ENCODE measurements at places on chromosomes 7 and 10. TPM values are rescaled to one million over a fixed set of nuclear protein-coding genes. Genes with fewer than 3 reads are reported as not detected.

- H3K27me3 ChIP-seq, result no peaks in the 10 kb centered on the region
- no peaks in the 10 kb centered on the region for H3K4me1 ChIP-seq
- H3K36me3 ChIP-seq, result no peaks in the 10 kb centered on the region
- H3K4me3 ChIP-seq, result no peak overlapping the region
Measured at GRCh38 chr7:82273886-82274285, 169.7 kb downstream of the CACNA2D1 start.

DNA sequence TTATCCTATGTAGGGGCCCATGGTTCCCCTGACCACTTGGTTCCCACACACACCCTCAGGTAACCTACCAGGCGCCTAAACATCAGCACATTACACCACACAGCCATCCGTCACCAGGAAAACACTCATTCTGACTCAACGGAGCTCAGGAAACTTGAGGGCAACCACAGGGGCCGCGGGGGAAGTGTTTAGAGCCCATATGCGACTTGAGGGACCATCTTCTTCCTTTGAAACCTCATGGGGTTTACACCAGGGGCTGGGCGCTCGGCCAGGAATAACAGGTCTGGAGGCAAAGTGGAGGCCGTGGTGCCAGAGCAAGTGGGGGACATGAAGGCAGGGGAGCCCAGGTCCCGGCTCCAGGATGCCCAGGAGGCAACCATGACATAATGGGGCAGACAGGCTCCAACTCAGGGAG, 1.5 kb downstream of the STX1A start:
- no peaks in the 10 kb centered on the region for H3K36me3 ChIP-seq
- peak overlapping the region; percentile 72 for H3K27ac ChIP-seq
- peaks cover 2% of the 10 kb centered on the region for H3K27me3 ChIP-seq
- peak overlapping the region; percentile 77 for H3K4me3 ChIP-seq
- DNase-seq, result peak; percentile 91

DNA sequence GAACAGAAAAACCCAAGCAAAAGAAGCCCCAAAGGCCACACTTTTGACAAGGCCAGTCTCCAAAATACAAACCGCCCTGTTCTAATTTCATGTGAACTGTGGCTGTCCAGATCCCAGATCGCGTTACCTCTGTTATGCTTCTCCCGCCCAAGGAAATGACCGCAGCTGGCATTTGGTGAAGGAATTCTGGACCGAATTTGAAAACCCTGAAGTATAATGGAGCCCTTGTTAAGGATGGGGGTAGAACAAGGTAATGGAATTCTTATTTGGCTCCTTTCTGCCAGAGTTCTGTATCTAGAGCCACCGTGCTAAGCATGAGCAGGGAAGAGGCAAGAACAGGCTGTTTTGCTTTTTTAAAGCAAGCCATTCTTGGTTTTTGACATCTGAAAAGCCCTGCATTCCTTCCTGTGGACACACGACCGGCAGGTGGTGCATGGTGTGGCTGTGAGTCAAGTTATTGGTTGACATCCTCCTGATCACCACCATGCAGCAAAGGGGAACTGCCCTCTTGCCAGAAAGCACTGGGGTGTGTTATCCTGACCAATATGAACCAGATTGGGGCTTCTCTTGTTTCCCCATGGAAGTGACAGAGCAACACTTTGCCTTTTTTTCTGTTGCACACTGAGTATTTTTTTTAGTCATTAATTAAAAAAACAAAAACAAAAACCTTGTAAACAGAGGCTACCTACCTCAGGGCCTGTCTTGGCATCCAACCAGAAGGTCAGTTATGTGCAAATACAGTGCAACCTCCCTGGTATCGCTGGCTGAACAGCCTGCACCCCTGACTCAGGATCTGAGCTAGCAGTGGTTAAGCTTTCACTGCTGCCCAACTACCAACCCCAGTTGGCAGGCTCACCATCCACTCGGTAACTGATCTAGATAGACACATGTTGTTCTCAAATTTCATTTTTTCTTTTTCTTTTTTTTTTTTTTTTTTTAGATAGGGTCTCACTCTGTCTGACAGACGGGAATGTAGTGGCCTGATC, 14.2 kb downstream of the UCMA start:
- no peak overlapping the region for H3K4me3 ChIP-seq
- no peaks in the 10 kb centered on the region for H3K27me3 ChIP-seq
- H3K36me3 ChIP-seq, result no peaks in the 10 kb centered on the region
- H3K4me1 ChIP-seq, result no peaks in the 10 kb centered on the region

- H3K36me3 ChIP-seq, result no peaks in the 10 kb centered on the region
- peak overlapping the region; percentile 3 for H3K27ac ChIP-seq
- no peaks in the 10 kb centered on the region for H3K27me3 ChIP-seq
Measured at GRCh38 chr7:50293509-50294179, 10.9 kb upstream of the IKZF1 start.

GRCh38 chr7:32036557-32036956, 33.6 kb downstream of the PDE1C start:
- H3K4me1 ChIP-seq, result no peaks in the 10 kb centered on the region
- no peak overlapping the region for H3K4me3 ChIP-seq
- no peaks in the 10 kb centered on the region for H3K36me3 ChIP-seq

GRCh38 chr7:67696878-67697277, 700.2 kb downstream of the TYW1 start:
- no peaks in the 10 kb centered on the region for H3K4me1 ChIP-seq
- H3K27me3 ChIP-seq, result no peaks in the 10 kb centered on the region
- H3K4me3 ChIP-seq, result no peak overlapping the region
- peaks cover 1% of the 10 kb centered on the region for H3K36me3 ChIP-seq
- no peak overlapping the region for H3K27ac ChIP-seq

- peaks cover 5% of the 10 kb centered on the region for H3K4me1 ChIP-seq
- H3K4me3 ChIP-seq, result no peak overlapping the region
- H3K36me3 ChIP-seq, result no peaks in the 10 kb centered on the region
- H3K27me3 ChIP-seq, result peaks cover 22% of the 10 kb centered on the region
Measured at GRCh38 chr10:46544989-46545791, 11.3 kb downstream of the GPRIN2 start.

DNA sequence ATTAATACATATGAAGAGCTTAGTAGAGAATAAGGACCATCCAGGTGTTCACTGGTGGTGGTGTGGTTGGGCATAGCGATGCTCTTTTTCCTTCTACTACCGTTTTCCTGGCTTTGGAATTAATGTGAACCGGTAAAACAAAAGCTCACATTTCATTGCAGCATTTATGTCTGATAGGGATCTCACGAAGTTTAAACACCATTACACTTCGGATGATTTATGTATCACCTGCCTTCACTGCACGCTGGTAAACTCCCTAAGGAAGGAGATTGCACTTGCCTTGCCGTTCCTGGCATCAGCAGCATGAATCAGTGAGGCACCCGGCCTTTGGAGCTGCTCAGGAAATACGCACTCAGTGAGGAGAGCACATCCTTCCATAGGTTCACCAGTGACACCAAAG, 47.5 kb downstream of the WIPF3 start:
- no peaks in the 10 kb centered on the region for H3K27me3 ChIP-seq
- no peak for DNase-seq
- H3K36me3 ChIP-seq, result no peaks in the 10 kb centered on the region
- H3K4me3 ChIP-seq, result no peak overlapping the region

DNA sequence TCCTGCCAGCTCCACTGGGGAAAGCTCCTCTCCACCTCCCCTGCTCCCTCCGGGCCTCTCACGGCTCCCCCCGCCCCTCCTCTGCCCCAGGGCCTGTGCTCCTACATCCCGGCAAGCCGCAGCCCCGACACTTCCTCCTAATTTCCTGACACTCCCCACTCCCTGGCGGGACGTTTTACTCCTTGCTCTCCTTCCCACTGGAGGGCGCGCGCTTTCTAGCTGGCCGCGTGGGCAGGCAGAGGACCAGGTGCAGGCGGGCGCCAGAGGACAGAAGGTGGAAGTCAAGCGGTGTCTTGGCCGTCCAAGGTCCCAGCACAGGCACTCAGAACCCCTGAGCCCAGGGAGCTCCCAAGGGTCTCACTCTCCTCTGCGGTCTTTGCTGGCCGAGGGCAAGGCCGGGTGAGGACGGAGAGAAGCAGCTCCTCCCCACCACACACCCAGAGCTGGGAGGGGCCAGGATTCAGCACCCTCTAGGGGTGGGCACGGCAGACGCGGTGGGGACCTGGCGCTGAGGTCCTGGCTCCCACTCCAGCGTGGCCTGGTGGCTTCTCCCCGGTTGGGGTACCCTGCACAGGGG, 19.1 kb downstream of the ADAM8 start:
- no peaks in the 10 kb centered on the region for H3K27me3 ChIP-seq
- peak overlapping the region; percentile 15 for H3K4me3 ChIP-seq
- H3K36me3 ChIP-seq, result no peaks in the 10 kb centered on the region
- H3K27ac ChIP-seq, result peak overlapping the region; percentile 54
- peaks cover 48% of the 10 kb centered on the region for H3K4me1 ChIP-seq

GRCh38 chr10:18252086-18252485, 111.9 kb downstream of the CACNB2 start:
- DNase-seq, result no peak
- peaks cover 10% of the 10 kb centered on the region for H3K27me3 ChIP-seq
- H3K4me3 ChIP-seq, result no peak overlapping the region
- no peaks in the 10 kb centered on the region for H3K36me3 ChIP-seq
- no peak overlapping the region for H3K27ac ChIP-seq

- H3K4me1 ChIP-seq, result no peaks in the 10 kb centered on the region
- no peaks in the 10 kb centered on the region for H3K36me3 ChIP-seq
Measured at GRCh38 chr7:51665045-51665780, 348.6 kb upstream of the COBL start.

The C10orf67 gene
- total RNA-seq, result 3.2 TPM

The SPRN gene
- total RNA-seq, result not detected

The ANXA8 gene
- not detected for total RNA-seq

The POMZP3 gene
- 38.7 TPM for total RNA-seq

The CDH23 gene
- total RNA-seq, result 1.6 TPM
